CD4-positive, alpha-beta T cell treated with Interleukin-17A for 1 hour (primary cell): ENCODE measurements at places on chromosomes 5 and 9.

GRCh38 chr9:128729302-128729701, 5.4 kb upstream of the ZDHHC12 start:
- DNase-seq, result no peak

- no peak for DNase-seq
Observed at GRCh38 chr9:129420721-129421120, 200.2 kb downstream of the C9orf50 start.

DNA sequence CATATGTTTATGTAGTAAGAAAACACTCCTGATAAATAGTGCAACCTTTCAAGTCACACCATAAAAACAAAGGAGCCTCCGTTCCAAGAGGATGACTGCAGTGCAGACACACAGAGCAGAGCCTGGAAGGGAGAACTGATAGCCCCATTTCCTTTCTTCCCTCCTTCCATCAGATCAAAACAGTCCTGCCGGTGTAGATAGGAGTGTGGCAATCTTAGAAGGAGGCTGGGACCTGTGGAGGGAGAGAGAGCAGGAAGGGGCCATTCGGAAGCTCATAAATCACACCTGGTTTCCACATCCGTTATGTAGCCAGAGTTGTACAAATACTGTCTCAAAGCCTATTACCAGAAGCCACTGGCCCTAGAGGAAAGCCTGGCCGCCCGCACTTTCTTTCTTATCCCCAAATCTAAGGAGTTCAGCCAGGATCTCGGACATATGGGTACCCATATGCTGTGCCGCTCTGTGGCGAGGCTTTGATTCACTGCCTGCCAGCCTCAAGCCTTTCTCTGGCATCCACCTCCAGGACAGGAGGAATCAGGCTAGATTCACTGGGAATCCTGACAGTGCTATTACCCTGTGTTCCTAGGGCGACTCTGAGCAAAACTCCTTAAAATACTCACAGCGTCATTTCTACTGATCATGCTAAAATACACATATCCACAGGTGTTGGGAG, 26.9 kb downstream of the DAP start:
- no peak for DNase-seq

DNA sequence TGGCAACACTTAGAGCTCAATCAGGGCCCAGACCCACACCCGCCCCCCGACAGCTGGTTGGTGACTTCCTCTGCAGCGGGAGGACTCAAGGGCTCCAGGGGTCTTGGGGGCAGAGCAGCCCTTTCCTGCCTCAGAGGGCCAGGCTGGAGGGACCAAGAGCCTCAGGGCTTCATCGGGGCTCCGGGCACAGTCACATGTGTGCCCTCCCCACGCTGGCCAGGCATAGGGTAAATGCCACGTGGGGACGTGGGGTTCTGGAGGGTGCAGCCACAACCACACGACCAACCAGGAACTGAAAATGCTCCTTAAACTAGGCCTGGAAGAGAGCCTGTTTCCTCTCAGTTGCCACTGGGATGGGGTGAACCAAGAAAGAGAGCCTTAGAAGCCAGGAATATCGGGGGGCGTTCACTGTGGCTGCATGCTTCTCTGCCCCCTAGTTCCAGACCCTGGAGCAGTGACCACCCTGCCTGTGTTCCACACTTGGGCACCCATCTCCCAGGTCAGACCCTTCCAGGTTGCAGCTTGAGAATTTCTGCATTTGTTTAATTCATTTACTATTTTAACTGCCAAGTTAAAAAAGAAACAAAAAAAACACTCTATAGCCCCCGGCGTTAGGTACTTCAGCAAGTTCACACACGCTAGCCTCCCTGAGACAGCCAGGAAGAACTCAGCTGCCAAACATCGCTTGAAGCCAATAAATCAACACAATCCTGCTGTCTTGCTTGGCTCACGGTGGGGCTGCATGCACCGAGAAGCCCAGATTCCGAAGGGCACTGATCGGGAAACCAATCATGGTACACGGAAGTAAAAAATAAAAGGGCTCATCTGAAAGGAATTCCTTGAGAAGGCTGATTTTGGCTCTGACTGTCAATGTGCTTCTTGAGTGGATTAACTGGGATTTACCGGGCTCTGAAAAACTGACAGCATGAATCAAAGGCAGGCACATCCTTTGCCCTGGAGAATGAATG, 56.1 kb upstream of the PHYKPL start:
- DNase-seq, result no peak

DNA sequence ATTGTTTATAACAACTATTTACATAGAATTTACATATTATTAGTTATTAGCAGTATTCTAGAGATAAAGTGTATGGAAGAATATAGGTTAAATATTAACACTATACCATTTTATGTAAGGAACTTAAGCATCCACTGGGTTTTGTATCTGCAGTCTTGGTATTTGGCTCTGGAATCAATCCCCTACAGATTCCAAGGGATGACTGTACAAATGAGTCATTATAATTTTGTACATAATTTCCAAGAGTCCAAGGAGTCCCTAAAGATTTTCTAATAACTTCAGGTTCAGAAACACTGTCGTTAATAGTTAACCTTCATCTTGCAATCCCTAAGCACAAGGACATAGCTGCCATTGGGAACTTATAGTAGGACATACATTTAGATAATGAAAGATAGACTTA, 254.8 kb upstream of the PDE4D start:
- DNase-seq, result no peak

DNA sequence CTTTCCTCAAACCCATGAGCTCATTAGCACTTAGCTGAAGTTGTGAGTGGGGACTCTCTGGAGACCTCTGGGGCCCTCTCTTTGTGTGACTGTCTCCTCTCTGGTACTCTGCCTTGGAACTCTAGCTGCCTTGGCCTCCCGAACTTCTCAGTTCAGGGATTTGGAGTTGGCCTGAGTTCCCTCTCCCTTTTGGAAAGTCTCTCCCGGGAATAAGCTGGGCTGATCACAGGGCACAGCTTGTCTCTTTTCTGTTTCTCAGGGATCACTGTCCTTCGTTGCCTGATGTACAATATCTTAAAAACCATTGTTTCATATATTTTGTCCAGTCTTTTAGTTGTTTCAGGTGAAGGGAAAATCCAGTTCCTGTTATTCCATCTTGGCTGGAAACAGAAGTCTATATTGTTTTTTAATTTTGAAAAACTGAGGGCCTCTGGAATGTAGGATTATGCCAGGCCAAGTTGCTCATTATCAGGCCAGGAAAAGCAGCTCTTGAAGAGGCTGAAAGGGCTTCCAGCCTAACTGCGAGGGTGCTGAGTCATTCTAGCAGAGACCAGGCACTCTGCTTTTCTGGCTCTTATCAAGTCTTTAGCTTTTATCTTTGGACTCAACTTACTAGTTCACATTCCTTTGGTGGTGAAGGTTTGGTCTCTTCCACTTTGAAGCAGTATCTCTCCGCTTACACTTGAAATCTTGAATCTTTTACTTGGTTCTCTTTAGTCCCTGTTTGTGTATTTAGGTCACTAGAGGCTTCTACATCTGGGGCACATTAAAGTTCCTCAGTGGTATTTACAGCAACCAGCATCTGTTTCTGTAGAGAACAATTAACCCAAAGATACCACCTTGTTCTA, 8.4 kb upstream of the RGS3 start:
- no peak for DNase-seq

DNA sequence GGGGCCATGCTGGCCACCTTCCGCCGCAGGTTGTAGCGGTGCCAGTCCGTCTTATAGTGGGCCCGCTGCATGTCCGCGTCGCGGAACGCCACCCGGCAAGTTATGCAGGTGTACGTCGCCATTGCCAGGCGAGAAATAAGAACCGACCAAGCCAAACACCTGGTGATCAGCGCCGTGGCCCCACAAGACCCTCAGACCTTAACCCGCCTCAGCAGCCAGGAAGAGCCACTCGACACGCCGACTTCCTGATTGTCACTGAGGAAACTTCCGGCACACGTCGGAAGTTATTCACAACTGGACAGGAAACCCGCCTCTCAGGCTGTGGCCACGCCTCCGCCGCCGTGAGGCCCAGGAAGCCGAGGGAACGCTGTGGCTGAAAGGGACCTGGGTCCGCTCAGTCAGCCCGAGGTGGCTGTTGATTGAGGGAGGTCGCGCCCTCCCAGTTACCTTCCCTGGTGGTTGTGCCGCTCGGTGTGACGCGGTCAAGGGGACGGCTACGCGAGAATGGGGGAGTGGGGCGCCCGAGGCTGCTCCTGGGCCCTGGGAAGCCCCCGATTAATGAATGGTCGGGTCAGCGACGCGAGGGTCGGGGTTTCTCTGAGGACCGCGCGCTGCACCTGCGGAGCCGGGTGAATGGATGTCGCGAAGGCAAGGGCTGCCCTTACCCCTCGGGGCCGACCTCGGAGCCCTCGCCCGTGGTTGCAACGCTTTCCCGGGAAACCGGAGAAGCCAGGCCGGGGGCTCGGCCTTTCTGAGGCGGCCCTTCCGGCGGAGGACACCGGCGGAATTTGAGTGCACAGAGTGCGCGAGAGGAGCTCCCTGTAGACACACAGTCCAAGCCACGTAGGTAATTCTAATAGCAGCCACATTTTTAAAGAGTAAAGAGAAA, at the start of gene ZNF622:
Gene ZNF622, minus strand, starts transcription at position 257 of the 889 bp plus-strand sequence. Its CDS starts 135 bp downstream, at position 122.
- DNase-seq, result peak; percentile 90
